ENCODE measurements at places on chromosomes 1 and 21.

DNA sequence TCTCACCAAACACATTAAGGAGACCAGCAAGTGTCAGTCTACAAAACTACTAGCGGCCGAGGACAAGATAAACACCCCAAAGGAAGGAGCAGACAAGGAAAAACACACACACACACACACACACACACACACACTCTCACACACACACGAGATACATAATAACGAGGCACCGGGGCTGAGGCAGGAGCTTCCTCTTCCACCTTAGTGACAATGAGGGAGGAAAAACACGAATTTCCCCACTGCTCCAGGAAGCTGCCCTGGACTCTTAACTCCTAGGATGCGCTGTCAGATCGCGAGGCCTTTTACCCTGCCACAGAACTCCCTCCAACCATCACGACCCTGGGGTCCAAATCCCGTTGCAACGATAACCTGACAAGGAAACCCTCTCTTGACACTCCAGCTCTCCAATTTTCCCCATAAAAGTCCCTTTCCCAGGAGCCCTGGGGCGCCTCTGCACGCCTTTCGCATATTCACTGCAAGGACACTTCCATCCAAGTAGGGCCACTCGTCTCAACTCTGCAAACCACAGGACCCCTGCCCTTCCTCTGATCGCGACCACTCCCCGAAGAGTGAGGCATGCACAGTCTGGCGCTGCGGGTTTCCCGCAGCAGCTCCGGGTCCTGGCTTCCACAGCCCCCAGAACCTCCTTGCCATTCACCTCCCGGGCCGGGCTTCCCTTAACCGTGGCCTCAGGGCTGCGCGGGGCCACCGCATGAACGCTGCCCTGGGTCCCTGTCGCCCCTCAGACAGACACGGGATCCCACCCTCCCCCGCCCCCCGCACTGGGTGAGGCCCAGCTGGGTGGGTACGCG lies 581 bp downstream of the ETV3 start:
- H3K27ac ChIP-seq = peak overlapping the region; percentile 98
- H3K27me3 ChIP-seq = no peaks in the 10 kb centered on the region
- no peak for DNase-seq
- H3K36me3 ChIP-seq = peaks cover 23% of the 10 kb centered on the region

GRCh38 chr1:151958959-151959358 lies 34.7 kb downstream of the S100A10 start:
- no peaks in the 10 kb centered on the region for H3K4me1 ChIP-seq
- H3K27ac ChIP-seq = no peak overlapping the region
- no peak for DNase-seq

DNA sequence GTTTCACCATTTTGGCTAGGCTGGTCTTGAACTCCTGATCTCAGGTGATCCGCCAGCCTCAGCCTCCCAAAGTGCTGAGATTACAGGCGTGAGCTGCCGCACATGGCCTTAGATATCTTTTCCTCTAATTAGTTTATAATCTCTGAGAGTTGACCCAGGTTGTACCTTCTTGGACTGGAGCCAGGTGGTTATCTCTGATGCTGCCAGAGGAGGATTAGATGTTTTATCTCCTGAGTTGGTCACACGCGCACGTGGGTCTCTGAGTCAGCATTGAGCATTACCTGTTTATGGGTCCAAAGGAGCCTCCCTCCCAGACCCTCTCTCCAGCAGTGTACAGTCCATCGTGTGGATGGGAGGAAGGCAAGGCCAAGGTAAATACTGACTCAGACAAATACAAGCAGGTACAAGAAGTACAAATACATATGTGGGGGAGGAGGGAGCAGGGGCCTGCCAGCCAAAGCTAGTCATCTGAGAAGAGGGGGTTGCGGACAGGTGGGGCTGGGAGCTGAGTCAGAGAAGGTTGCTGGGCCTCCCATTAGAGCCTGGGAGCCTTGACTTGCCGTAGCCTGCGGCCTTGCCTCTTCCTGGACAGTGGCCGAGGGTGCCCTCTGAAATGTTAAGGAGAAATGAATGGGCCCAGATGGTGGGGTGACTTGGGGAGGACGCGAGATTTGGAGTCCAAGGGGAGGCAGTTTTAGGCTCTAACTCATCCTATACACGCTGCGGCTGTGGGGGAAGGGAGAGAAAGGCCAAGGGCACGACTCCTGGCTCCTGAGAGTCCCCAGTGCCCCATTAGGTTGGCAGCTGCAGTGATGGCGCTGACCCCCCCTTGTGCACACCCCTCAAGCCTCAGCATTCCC lies 13.1 kb downstream of the IL6R start:
- no peak overlapping the region for H3K4me3 ChIP-seq
- DNase-seq = no peak
- no peaks in the 10 kb centered on the region for H3K27me3 ChIP-seq
- H3K36me3 ChIP-seq = peaks cover 4% of the 10 kb centered on the region
- peak overlapping the region; percentile 81 for H3K27ac ChIP-seq

- no peak overlapping the region for H3K4me3 ChIP-seq
- no peaks in the 10 kb centered on the region for H3K27me3 ChIP-seq
- H3K27ac ChIP-seq = peak overlapping the region; percentile 55
- no peaks in the 10 kb centered on the region for H3K36me3 ChIP-seq
These were observed 3.5 kb downstream of the FCRL3 start for GRCh38 chr1:157696966-157697628.

- peak overlapping the region; percentile 21 for H3K4me3 ChIP-seq
- no peaks in the 10 kb centered on the region for H3K36me3 ChIP-seq
- peak overlapping the region; percentile 60 for H3K27ac ChIP-seq
- H3K4me1 ChIP-seq = peaks cover 7% of the 10 kb centered on the region
- no peaks in the 10 kb centered on the region for H3K27me3 ChIP-seq
These were observed 1103.3 kb upstream of the B3GALT2 start for GRCh38 chr1:194289569-194290266.

DNA sequence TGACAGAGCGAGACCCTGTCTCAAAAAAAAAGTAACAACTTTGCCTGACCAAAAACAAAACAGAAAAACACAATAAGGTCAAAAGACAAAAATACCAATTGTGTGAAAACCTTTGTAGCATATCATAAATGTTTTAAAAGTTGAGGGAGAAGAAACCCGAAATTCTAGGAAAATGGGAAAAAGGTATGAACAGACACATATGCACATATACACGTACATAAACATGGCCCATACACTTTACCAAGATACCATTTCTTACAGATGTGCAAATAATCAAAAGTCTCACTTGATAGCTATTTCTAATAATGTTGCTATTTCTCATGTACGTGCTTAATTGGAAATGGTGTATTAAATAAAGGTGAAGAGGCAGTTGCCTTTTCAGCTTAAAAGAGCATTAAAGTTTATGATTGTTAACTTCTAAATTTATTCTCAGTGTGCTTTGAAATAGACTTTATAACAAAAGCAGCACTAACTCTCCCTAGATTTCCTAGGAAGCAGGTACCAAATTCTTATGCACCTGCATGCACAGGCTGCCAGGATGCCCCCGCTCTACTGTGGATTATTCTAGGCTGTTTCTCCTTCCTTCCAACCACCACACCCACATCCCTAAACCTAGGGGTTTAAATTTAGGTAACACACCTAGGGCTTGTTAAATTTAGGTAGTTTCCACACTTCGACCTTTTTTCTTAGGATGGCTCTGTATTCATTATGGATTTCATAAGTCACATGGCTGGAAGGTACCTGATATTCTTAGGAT lies 33.8 kb downstream of the ADARB1 start:
- H3K4me3 ChIP-seq = no peak overlapping the region
- no peak overlapping the region for H3K27ac ChIP-seq
- H3K4me1 ChIP-seq = peaks cover 30% of the 10 kb centered on the region
- DNase-seq = no peak

DNA sequence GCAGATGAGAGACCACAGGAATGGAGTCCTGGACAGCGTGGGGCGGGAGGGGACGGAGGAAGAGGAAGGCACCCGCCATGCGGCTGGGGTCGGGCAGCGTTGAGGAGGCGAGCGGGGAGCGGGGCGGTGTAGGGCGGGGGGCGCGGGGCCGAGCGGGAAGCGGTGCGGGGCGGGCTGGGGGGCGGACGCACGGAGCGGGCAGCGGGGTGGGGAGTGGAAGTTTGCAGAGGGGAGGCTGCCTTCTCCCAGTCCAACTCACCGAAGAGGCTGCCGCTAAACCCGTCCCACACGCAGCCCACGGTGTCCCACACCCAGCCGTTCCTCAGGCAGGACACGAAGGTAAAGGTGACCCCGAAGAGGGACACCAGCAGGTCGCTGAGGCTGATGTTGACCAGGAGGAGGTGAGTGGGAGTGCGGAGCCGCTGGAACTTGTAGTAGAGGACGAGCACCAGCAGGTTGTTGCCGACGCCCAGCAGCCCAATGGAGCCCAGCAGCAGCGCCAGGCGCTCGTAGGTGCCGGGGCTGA lies 483 bp downstream of the CHML start:
- H3K4me1 ChIP-seq = peaks cover 19% of the 10 kb centered on the region
- no peaks in the 10 kb centered on the region for H3K36me3 ChIP-seq
- peak overlapping the region; percentile 56 for H3K27ac ChIP-seq
- peak overlapping the region; percentile 91 for H3K4me3 ChIP-seq
- no peaks in the 10 kb centered on the region for H3K27me3 ChIP-seq

GRCh38 chr1:162305969-162306368 lies 70.7 kb downstream of the SPATA46 start:
- peaks cover 2% of the 10 kb centered on the region for H3K27me3 ChIP-seq
- no peak overlapping the region for H3K27ac ChIP-seq
- no peak for DNase-seq
- H3K4me3 ChIP-seq = no peak overlapping the region
- H3K4me1 ChIP-seq = no peaks in the 10 kb centered on the region

DNA sequence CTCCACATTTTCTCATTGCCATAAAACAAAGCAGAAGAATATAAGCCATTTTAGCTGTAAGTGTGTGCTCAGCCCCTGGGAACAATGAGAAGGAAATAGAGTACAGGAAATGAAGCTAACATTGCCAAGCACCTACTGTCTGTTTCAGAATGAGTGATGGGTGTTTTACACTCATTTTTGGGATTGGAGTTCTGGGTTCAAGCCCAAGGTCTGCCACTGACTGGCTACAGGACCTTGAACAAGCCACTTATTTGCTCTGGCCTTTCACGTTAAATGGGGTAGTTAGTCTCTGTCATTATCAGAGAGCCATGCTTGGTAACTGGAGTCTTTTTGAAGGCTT lies 80.7 kb upstream of the KAZN start:
- no peak for DNase-seq
- H3K36me3 ChIP-seq = no peaks in the 10 kb centered on the region
- H3K27me3 ChIP-seq = no peaks in the 10 kb centered on the region
- H3K4me1 ChIP-seq = no peaks in the 10 kb centered on the region

GRCh38 chr1:95003433-95003738 lies 69.4 kb downstream of the ALG14 start:
- no peak overlapping the region for H3K27ac ChIP-seq
- H3K36me3 ChIP-seq = no peaks in the 10 kb centered on the region
- DNase-seq = no peak
- no peaks in the 10 kb centered on the region for H3K27me3 ChIP-seq
- no peak overlapping the region for H3K4me3 ChIP-seq

DNA sequence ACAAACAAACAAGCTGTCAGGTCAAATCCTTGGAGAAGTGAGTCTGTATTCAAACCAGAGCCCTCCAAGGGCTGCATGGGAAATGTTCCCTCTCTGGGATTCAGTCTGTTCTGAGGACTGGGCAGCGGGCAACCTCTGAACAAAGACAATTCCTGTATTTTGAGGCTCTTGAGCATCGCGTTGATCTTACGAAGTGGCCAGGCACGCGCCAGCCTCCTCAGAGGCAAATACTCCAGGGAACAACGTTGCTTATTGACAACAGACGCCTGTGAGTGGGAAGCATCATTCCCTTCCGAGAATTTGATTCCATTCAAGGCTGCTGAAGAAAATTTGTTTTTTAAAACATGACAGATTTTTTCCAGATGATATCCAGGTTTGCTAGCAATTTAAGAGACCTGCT lies 20.0 kb upstream of the TACSTD2 start:
- H3K27me3 ChIP-seq = no peaks in the 10 kb centered on the region
- H3K36me3 ChIP-seq = no peaks in the 10 kb centered on the region
- DNase-seq = no peak
- no peak overlapping the region for H3K27ac ChIP-seq
- H3K4me3 ChIP-seq = no peak overlapping the region

- no peak overlapping the region for H3K4me3 ChIP-seq
- no peak overlapping the region for H3K27ac ChIP-seq
- H3K4me1 ChIP-seq = no peaks in the 10 kb centered on the region
- no peaks in the 10 kb centered on the region for H3K36me3 ChIP-seq
- DNase-seq = no peak
These were observed 94.7 kb upstream of the WNT4 start for GRCh38 chr1:22237433-22238093.

GRCh38 chr1:155000411-155000725 lies 2.2 kb upstream of the ZBTB7B start:
- H3K4me3 ChIP-seq = peak overlapping the region; percentile 97
- H3K27me3 ChIP-seq = no peaks in the 10 kb centered on the region
- DNase-seq = no peak
- H3K27ac ChIP-seq = peak overlapping the region; percentile 95
- no peaks in the 10 kb centered on the region for H3K36me3 ChIP-seq

DNA sequence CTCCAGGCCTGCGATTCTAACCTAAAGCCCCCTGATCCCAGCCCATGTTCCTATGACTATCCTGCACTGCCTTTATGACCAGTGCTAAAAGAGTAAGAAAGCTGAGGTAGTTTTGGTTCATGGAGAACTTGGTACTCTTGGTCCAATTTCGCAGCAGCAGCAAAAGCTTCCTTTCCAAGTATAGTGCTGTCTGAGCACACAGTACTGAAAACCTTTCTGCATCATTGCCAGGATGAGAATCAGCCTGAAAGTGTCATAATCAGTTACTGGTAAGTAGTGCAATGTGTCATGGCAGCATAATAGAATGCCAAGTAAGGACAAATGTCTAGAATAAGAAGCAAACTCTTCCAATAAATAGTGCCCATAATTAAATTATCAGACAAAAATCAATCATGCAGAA lies 889.6 kb upstream of the ADGRL4 start:
- H3K4me3 ChIP-seq = no peak overlapping the region
- no peaks in the 10 kb centered on the region for H3K36me3 ChIP-seq
- H3K27me3 ChIP-seq = no peaks in the 10 kb centered on the region
- H3K27ac ChIP-seq = no peak overlapping the region
- no peak for DNase-seq

- H3K36me3 ChIP-seq = no peaks in the 10 kb centered on the region
- no peaks in the 10 kb centered on the region for H3K4me1 ChIP-seq
- H3K27me3 ChIP-seq = no peaks in the 10 kb centered on the region
- H3K27ac ChIP-seq = no peak overlapping the region
- H3K4me3 ChIP-seq = no peak overlapping the region
These were observed 483.4 kb downstream of the OMA1 start for GRCh38 chr1:58063095-58063494.

Data from T-cell (primary cell).